Activated T-helper 1 cell treated with anti-CD3 and anti-CD28 coated beads, Interleukin-2, amount 50 U/mL, for 16 hours (primary cell): ENCODE measurements at places on chromosomes 2 and 18.

- DNase-seq: no peak
These were observed 97.1 kb downstream of the TXNL1 start for GRCh38 chr18:56541340-56541739.

DNA sequence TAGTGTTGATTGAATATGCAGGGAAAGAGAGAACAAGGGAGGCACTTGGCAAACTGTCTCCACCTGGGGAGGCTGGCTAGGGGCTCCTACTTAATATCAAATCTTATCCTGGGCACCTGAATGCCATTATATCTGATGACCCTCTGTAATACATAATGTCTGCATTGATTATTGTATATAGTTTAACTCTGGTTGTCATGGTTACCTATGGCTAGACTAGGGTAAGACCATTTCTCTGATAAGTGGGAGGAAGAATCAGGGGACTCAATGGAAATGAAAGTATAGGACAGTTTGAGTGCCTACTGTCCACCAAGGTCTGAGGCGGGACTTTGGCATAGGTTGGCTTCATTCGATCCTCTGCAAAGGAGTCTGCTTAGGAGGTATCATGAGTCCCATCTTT, 7.2 kb upstream of the TET3 start:
- no peak for DNase-seq

GRCh38 chr2:107669335-107669734, 157.4 kb upstream of the RGPD4 start:
- DNase-seq: no peak

DNA sequence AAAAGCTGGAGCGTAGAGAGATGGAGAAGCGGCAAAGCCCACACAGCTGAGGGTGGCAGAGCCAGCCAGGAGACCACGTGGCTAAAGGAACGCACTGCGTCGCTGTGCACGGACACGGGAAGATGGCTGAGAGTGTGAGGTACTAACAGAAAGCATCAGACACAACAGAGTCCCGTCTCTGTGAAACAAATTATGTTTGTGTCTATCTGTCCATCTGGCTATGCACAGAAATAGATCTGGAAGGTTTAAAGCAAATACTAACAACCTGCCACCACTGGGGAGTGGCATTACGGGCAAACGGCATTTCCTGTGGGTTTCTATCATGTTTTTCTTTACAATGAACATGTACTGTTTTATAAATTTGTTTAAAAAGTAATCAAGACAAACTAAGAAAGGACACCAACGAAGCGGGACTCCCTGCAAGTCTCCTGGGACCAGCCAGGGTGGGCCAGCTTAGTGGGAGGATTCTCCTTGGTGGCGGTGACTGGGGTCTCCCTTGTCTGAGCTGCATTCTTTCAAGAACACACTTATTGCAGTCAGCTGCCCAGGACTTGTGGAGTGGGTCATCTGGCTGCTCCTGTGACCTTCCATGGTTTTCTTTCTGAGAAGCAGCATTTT, 262.2 kb downstream of the TWIST2 start:
- DNase-seq: no peak

- no peak for DNase-seq
These were observed 1480.0 kb downstream of the LRP1B start for GRCh38 chr2:140650825-140651224.

DNA sequence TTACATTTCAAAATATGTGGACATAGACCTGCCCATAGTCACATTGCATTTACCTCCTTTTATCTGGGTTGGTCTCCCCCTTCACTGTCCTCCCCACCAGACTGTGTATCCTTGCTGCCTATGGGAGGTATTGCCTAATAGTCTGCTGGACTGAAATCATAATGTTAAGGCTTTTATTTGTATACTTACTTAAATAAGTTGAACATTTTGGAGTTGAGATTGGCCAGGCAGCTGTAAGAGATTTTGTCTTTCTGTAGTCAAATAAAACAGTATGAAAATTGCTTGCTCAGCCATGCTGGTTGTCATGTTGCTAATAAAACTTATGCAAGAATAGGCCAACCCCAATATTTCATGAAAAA, 280.9 kb downstream of the PTPRM start:
- no peak for DNase-seq

GRCh38 chr18:61364953-61365352, 31.7 kb downstream of the CDH20 start:
- DNase-seq: no peak

DNA sequence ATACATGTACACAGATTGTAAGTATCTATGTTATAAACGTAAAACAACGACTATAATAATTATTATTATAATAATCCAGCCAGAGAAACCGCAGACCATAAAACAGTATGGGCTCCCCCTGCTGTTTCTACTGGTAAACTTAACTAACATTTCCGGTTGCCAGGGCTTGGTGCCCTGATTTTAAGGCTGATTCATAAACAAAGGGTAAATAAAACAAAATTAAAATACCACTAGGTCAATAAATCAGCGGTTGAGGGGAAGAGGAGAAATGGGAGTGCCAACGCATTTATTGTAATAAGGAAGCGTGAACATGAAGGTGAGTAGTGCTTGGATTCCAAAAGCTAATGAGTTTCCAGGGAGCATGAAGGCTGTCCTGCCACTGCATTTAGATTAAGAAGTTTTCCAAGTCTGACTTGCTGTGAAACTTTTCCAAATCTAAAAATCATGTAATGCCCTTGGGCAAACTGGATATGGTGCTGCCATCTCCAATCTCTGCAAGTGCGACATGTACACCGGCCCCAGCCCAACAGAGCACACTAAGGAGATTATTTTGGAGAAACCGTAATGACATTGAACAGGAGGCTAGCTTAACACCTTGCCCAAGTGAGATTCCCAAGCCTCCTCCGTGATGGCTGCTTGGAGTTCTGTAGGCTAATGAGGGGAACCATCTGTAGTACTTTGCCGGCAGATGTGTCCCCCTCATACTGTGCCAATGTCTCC, 50.7 kb upstream of the HNRNPA3 start:
- no peak for DNase-seq

DNA sequence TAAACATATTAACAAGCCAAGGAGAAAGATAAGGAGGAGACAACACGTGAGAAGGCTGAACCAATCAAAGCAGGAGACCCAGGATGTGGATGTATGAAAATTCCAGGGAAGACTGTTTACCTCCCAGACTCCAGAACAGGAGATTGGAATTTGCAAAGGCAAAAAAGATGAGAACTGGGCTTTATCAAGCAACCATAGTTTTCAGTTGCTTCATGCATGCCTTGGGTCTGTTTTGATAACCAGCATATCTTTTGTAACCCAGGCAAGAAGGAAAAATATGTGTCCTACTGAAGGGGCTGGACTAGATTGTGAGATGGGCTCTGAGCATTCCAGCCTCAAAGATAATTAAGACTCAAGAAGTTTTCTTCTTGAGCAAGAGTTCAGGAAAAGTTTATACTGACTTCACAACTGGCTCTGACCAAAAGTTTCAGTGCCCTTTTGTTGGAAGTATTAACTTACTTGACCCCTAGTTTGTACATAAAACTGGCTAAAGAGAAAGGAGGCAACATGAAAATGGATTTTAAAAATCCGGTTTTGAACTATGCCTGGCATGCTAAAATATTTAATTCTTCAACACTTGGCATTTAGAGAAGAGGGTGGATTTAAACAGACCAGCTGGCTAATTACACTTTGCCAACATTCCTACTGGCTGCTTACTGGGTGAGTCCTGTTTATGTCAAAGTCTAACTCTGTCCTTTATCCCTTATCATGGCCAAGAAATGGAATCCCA, 79.3 kb upstream of the CD28 start:
- DNase-seq: no peak

GRCh38 chr2:181517685-181518301, 60.6 kb downstream of the ITGA4 start:
- DNase-seq: no peak

- no peak for DNase-seq
These were observed 1.8 kb upstream of the PCARE start for GRCh38 chr2:29075894-29076705.

- DNase-seq: no peak
These were observed 48.8 kb downstream of the RAB27B start for GRCh38 chr18:54877076-54877475.

DNA sequence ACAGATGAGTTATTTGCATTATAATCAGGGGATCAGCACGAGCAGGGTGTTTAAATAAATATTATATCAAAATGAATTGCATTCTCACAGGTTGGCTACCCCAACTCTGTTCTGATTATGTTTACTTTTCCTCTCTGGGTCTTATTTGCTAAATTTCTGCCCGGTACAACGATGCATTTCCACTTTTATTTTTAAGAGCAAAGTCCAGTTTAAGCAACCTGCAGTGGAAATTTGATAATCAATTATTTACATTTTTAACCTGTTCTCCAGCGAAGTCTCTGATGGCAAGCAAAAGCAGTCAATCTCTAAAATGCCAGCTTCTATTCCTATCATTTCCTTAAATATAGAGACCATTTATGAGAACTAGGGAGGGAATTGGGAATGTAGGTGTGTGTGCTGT, 966.6 kb upstream of the SOX11 start:
- DNase-seq: no peak

GRCh38 chr2:142100139-142100873, 30.5 kb downstream of the LRP1B start:
- DNase-seq: no peak
